ENCODE measurements at places on chromosomes 7 and 10. TPM values are rescaled to one million over a fixed set of nuclear protein-coding genes. Genes with fewer than 3 reads are reported as not detected.

MMP21 gene
- not detected for total RNA-seq

TEX36 gene
- total RNA-seq = not detected

MPP7 gene
- total RNA-seq = 7.7 TPM

SAP25 gene
- total RNA-seq = 5.3 TPM

TMEM196 gene
- total RNA-seq = not detected

CPA2 gene
- 0.40 TPM for total RNA-seq

AZGP1 gene
- total RNA-seq = not detected

AGAP4 gene
- total RNA-seq = 48.3 TPM

PNLIPRP3 gene
- total RNA-seq = not detected

PDZD7 gene
- total RNA-seq = 0.79 TPM

ECD gene
- total RNA-seq = 40.7 TPM

HDAC9 gene
- 2.0 TPM for total RNA-seq

AP3M1 gene
- total RNA-seq = 41.0 TPM

GDF2 gene
- total RNA-seq = not detected

TRIM24 gene
- total RNA-seq = 44.0 TPM

MEIG1 gene
- total RNA-seq = 0.46 TPM

CBLL1 gene
- 33.3 TPM for total RNA-seq

TSPAN15 gene
- total RNA-seq = 19.5 TPM

ZNF746 gene
- total RNA-seq = 8.5 TPM

SCART1 gene
- 0.29 TPM for total RNA-seq

SEMA4G gene
- total RNA-seq = 36.6 TPM

FAM185A gene
- total RNA-seq = 5.7 TPM

OPN1SW gene
- total RNA-seq = not detected

DLX6 gene
- total RNA-seq = 0.21 TPM

RSPH10B2 gene
- 1.1 TPM for total RNA-seq

TMEM176B gene
- 0.35 TPM for total RNA-seq

ST8SIA6 gene
- total RNA-seq = 1.1 TPM

HOXA4 gene
- total RNA-seq = not detected

All from endodermal cell (in vitro differentiated cells).